Mesothelial cell of epicardium (in vitro differentiated cells): ENCODE measurements at places on chromosomes 4 and X.
A peak's percentile ranks its signal among the peaks of the same experiment; 100 is the strongest.

GRCh38 chr4:88378691-88379559, at the start of gene HERC6:
HERC6 (plus strand) TSS chr4:88378852; CDS start chr4:88378922, 70 bp downstream.
- peaks cover 4% of the 10 kb centered on the region for H3K4me1 ChIP-seq
- H3K27ac ChIP-seq: peak within 1 kb of the TSS; percentile 98

- no peak overlapping the region for H3K27ac ChIP-seq
- no peaks in the 10 kb centered on the region for H3K36me3 ChIP-seq
- peaks cover 4% of the 10 kb centered on the region for H3K27me3 ChIP-seq
These were observed 33.3 kb upstream of the RBBP7 start for GRCh38 chrX:16903274-16904022.

DNA sequence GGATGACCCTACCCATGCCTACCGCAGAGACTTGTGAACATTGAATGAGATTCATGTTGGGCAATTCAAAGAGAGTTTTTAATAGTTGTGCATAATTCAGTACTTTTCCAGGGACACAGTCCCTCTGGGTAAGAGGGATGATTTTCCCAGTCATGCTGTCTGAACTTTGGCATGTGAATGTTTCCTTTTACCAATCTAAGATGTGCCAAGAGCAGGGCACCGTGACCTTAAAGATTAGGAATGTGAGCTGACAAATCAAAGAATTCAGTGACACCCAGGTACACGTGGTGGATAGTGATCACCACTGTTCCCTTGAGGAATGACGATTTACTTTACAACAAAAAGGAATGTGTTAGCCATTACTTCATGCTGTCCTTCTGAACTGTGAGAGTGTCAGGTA, 515.6 kb downstream of the PPARGC1A start:
- peaks cover 7% of the 10 kb centered on the region for H3K4me1 ChIP-seq
- no peak overlapping the region for H3K27ac ChIP-seq
- H3K36me3 ChIP-seq: no peaks in the 10 kb centered on the region
- H3K4me3 ChIP-seq: no peak overlapping the region
- no peaks in the 10 kb centered on the region for H3K27me3 ChIP-seq

DNA sequence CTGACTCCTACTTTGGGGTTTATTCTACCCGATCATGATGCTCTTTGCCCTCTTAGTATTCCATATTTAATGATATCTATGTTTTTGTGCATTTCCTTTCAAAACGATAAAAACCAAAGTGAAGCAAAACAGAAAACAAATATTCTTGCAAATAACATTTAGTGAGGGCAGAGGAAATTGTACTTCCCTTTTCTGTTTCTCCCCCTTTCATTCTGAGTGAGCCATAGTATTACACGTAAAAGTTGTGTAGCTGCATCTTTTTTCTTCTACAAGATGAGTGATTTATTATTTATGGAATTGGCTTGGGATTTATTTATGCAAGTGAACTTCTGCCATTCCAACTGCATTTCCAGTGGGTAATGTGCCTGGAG, 109.9 kb downstream of the AFF2 start:
- H3K27me3 ChIP-seq: no peaks in the 10 kb centered on the region
- H3K27ac ChIP-seq: no peak overlapping the region
- no peaks in the 10 kb centered on the region for H3K36me3 ChIP-seq
- H3K4me1 ChIP-seq: peaks cover 14% of the 10 kb centered on the region
- no peak for DNase-seq
- H3K4me3 ChIP-seq: no peak overlapping the region

GRCh38 chr4:125316791-125317524, 2.2 kb downstream of the FAT4 start:
- peak overlapping the region; percentile 88 for H3K4me3 ChIP-seq
- peaks cover 22% of the 10 kb centered on the region for H3K27me3 ChIP-seq
- DNase-seq: no peak
- H3K4me1 ChIP-seq: peaks cover 53% of the 10 kb centered on the region
- peaks cover 19% of the 10 kb centered on the region for H3K36me3 ChIP-seq

GRCh38 chr4:144104509-144105130, 35.9 kb downstream of the GYPA start:
- H3K4me3 ChIP-seq: no peak overlapping the region
- no peaks in the 10 kb centered on the region for H3K36me3 ChIP-seq
- DNase-seq: no peak
- no peaks in the 10 kb centered on the region for H3K4me1 ChIP-seq
- peaks cover 28% of the 10 kb centered on the region for H3K27me3 ChIP-seq

DNA sequence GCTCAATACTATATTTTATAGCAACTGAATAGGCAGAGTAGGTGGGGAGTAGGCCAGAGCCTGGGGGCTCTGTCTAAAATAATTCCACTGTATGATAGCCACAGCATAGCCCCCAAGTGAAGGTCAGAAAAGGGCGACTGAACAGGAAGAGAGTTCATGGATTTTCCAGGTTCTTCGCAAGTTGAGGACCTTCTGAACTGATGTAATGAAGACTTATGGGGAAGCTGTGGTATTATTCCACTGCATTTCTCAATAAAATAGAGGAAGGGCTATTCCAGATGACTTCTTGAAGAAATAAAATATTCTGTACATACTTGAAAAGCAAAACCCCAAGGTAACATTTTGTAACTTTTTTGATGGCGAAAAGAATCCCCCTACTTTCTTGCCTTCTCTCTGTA, 231.4 kb upstream of the GPC4 start:
- H3K27me3 ChIP-seq: no peaks in the 10 kb centered on the region
- H3K27ac ChIP-seq: peak overlapping the region; percentile 68
- H3K4me1 ChIP-seq: peaks cover 22% of the 10 kb centered on the region
- peaks cover 8% of the 10 kb centered on the region for H3K36me3 ChIP-seq
- H3K4me3 ChIP-seq: no peak overlapping the region

DNA sequence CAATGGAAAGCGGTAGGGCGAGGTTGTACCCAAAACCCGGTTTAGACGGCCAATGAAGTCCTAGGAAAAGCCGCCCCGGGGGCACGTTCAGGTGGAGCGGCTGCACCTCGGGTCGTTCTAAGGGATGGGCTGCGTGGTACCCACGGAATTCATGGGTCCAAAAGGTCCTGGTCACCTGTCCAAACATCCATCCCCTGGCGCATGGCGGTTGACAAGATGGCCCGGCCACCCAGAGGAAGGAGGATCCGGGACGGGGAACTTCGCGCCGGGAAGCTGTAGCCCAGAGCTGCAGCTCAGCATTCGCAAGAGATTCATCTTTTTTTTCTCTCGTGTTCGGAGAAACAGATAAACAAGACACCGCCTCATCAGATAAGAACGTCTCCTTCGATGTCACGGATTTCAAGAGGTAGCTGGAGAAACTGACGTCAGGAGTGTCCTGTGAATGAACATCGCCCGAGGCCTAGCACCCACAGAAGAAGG, 10.9 kb downstream of the PITX2 start:
- H3K27ac ChIP-seq: no peak overlapping the region
- DNase-seq: no peak
- no peak overlapping the region for H3K4me3 ChIP-seq
- H3K27me3 ChIP-seq: no peaks in the 10 kb centered on the region
- H3K4me1 ChIP-seq: peaks cover 55% of the 10 kb centered on the region
- no peaks in the 10 kb centered on the region for H3K36me3 ChIP-seq

- H3K27me3 ChIP-seq: no peaks in the 10 kb centered on the region
- DNase-seq: no peak
- no peak overlapping the region for H3K4me3 ChIP-seq
- no peak overlapping the region for H3K27ac ChIP-seq
- no peaks in the 10 kb centered on the region for H3K36me3 ChIP-seq
These were observed 86.3 kb downstream of the CLCN4 start for GRCh38 chrX:10243106-10243505.

- no peak for DNase-seq
- H3K4me3 ChIP-seq: peak overlapping the region; percentile 78
- H3K36me3 ChIP-seq: no peaks in the 10 kb centered on the region
- H3K4me1 ChIP-seq: peaks cover 8% of the 10 kb centered on the region
- H3K27ac ChIP-seq: peak overlapping the region; percentile 99
These were observed 772 bp downstream of the EOLA1 start for GRCh38 chrX:149541521-149542047.

- no peaks in the 10 kb centered on the region for H3K36me3 ChIP-seq
- no peaks in the 10 kb centered on the region for H3K27me3 ChIP-seq
- no peak overlapping the region for H3K4me3 ChIP-seq
These were observed 828.9 kb downstream of the GLUD2 start for GRCh38 chrX:121876305-121876704.

GRCh38 chr4:8515316-8516060, 64.7 kb upstream of the GPR78 start:
- no peaks in the 10 kb centered on the region for H3K4me1 ChIP-seq
- no peak overlapping the region for H3K4me3 ChIP-seq
- no peaks in the 10 kb centered on the region for H3K36me3 ChIP-seq
- no peak overlapping the region for H3K27ac ChIP-seq

DNA sequence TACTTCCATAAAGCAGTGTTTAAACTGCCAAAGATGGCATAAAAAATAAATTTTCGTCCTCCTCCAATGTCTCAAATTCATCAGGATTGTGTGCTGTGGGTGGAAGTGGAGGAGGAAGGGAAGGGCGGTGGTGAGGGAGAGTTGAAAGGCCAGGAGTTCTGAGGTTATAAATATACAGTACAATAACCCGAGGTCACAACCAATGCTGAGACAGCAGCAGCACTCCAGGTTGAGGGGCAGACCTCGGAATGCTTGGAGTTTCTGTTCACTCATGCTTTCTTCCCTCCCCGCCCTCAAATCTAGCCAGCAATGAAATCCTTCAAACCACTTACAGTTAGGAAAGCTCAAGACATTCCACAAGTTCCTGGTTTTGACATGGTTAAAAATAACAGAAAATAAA, 134.0 kb upstream of the SMAD1 start:
- H3K27ac ChIP-seq: peak overlapping the region; percentile 93
- peaks cover 22% of the 10 kb centered on the region for H3K4me1 ChIP-seq
- H3K36me3 ChIP-seq: no peaks in the 10 kb centered on the region

GRCh38 chrX:133412665-133413064, 2.6 kb downstream of the GPC4 start:
- peak overlapping the region; percentile 71 for H3K27ac ChIP-seq
- H3K36me3 ChIP-seq: no peaks in the 10 kb centered on the region
- peak overlapping the region; percentile 90 for H3K4me3 ChIP-seq
- H3K27me3 ChIP-seq: peaks cover 71% of the 10 kb centered on the region

GRCh38 chrX:148567229-148567628, 66.8 kb downstream of the AFF2 start:
- peaks cover 11% of the 10 kb centered on the region for H3K4me1 ChIP-seq
- no peaks in the 10 kb centered on the region for H3K27me3 ChIP-seq
- H3K27ac ChIP-seq: no peak overlapping the region
- no peak for DNase-seq

GRCh38 chrX:88397551-88397950, 349.5 kb upstream of the CPXCR1 start:
- no peak overlapping the region for H3K4me3 ChIP-seq
- H3K36me3 ChIP-seq: no peaks in the 10 kb centered on the region
- no peak for DNase-seq
- H3K4me1 ChIP-seq: no peaks in the 10 kb centered on the region

- no peak for DNase-seq
- H3K4me1 ChIP-seq: no peaks in the 10 kb centered on the region
- no peaks in the 10 kb centered on the region for H3K27me3 ChIP-seq
- H3K4me3 ChIP-seq: no peak overlapping the region
- no peaks in the 10 kb centered on the region for H3K36me3 ChIP-seq
- H3K27ac ChIP-seq: no peak overlapping the region
These were observed 83.4 kb upstream of the MID1IP1 start for GRCh38 chrX:38717871-38718270.

GRCh38 chrX:13750204-13750603, 15.7 kb downstream of the OFD1 start:
- no peaks in the 10 kb centered on the region for H3K27me3 ChIP-seq
- no peak for DNase-seq
- H3K4me1 ChIP-seq: no peaks in the 10 kb centered on the region
- H3K27ac ChIP-seq: no peak overlapping the region
- H3K4me3 ChIP-seq: no peak overlapping the region
- peaks cover 9% of the 10 kb centered on the region for H3K36me3 ChIP-seq

- no peak overlapping the region for H3K4me3 ChIP-seq
- H3K36me3 ChIP-seq: no peaks in the 10 kb centered on the region
- DNase-seq: no peak
These were observed 369.2 kb upstream of the LCORL start for GRCh38 chr4:18390655-18391353.

GRCh38 chr4:37139987-37140386, 104.6 kb upstream of the NWD2 start:
- H3K4me3 ChIP-seq: no peak overlapping the region
- DNase-seq: no peak
- H3K27me3 ChIP-seq: no peaks in the 10 kb centered on the region
- H3K36me3 ChIP-seq: no peaks in the 10 kb centered on the region
- no peak overlapping the region for H3K27ac ChIP-seq

- DNase-seq: no peak
- H3K27ac ChIP-seq: no peak overlapping the region
- H3K27me3 ChIP-seq: no peaks in the 10 kb centered on the region
- peaks cover 7% of the 10 kb centered on the region for H3K36me3 ChIP-seq
- H3K4me3 ChIP-seq: no peak overlapping the region
These were observed 82.0 kb upstream of the CLDN34 start for GRCh38 chrX:9885150-9885549.

DNA sequence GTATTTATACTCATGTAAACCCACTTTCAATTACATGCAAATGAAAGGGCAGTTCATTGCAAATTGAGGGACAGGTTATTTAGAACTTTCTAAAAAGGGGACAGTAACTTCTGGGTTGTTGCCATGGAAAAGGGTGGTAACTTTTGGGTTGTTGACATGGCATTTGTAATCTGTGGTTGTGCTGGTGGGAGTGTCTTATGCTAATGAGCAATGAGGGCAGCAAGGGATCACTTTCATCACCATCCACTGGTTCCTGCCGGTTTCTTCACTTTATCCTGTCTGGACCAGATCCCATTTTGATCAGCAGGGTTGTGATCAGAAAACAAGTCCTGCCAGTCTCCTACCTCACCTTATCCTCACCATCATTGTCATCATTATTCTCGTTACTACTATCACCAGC, 32.0 kb downstream of the EVC start:
- H3K27me3 ChIP-seq: no peaks in the 10 kb centered on the region
- no peak overlapping the region for H3K4me3 ChIP-seq
- H3K27ac ChIP-seq: no peak overlapping the region
- peaks cover 26% of the 10 kb centered on the region for H3K36me3 ChIP-seq

- peak overlapping the region; percentile 97 for H3K27ac ChIP-seq
- H3K4me3 ChIP-seq: peak overlapping the region; percentile 98
- H3K36me3 ChIP-seq: no peaks in the 10 kb centered on the region
- peaks cover 3% of the 10 kb centered on the region for H3K27me3 ChIP-seq
- peaks cover 14% of the 10 kb centered on the region for H3K4me1 ChIP-seq
- DNase-seq: no peak
These were observed 455 bp upstream of the ABCB7 start for GRCh38 chrX:75156531-75156945.

DNA sequence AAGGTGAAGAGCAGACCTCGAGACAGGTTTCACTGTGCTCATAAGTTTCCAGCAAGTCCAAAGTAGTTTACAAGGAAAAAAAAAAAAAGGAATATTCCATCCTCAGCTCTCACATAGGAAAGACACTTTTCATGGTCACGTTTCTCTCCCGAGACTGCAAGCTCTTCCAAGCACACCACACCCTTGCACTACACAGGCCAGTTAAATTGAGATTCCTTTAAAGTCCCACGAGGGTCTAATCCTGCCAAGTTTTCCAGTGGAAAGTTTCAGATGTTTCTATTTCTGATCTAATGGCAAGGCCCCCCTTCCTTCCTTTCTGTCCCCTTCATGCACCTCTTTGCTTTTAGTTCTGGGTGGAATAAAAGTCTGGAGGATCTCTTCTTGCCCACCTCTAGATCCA, 67.9 kb upstream of the PCDH19 start:
- H3K27me3 ChIP-seq: no peaks in the 10 kb centered on the region
- H3K27ac ChIP-seq: no peak overlapping the region
- H3K4me1 ChIP-seq: no peaks in the 10 kb centered on the region
- H3K4me3 ChIP-seq: no peak overlapping the region
- no peaks in the 10 kb centered on the region for H3K36me3 ChIP-seq
- no peak for DNase-seq
